HT1080 (cell line): ENCODE measurements at places on chromosomes 13 and 19. TPM values are rescaled to one million over a fixed set of nuclear protein-coding genes. Genes with fewer than 3 reads are reported as not detected.
A peak's percentile ranks its signal among the peaks of the same experiment; 100 is the strongest.

KRTDAP gene
- total RNA-seq = not detected in 2 replicates

MBD3 gene
- total RNA-seq = 186 and 194 TPM in 2 replicates

GARIN5A gene
- total RNA-seq = 0.17 and 0.37 TPM in 2 replicates

DNA sequence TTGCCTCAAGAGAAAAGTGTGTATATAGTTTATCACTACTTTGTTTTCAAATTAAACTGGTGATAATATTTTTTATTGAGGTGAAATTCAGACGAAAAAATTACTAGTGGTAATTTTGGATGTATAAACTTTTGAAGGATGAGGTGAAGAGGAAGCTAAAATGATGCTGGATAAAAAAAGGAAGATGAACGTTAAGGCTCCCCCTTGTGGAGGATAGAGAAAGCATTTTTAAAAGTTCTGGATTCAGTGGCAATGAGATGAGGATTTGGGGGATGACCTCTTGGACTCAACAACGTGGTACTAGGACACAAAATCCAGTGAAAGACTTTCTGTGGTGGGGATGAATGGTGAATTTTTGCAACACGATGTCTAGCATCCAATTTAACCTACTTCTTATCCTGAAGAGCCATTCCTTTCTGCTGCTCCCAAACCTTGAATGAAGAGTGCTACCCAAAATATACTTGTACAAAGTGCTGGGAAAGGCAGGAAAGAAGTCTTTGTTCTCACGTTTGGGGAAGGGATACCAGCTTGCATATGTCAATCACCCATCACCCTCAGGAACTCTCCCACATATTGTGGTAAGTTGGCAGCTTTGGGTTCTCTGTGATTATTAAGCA is 7.3 kb upstream of the SIGLEC5 start:
- peak; percentile 14 for DNase-seq

DNA sequence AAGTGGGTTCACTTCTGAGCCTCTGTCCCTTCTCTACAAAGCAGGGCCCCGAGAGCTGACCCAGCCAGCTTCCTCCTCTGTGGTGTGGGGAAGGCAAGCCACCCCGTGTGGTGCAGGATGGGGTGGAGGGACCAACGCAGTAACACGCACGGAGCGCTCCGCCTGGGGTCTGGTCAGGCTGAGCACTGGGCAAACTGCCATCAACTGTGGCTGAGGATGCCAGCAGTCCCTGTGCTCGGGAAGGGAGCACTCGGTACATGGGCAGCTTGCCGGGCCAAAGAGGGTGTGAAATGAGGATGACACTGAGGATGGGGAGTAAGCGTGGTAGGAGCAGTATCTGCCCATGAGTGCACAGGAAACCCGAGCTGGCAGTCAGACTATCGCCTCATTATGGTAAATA is 7.6 kb upstream of the GMIP start:
- no peak for DNase-seq

DNA sequence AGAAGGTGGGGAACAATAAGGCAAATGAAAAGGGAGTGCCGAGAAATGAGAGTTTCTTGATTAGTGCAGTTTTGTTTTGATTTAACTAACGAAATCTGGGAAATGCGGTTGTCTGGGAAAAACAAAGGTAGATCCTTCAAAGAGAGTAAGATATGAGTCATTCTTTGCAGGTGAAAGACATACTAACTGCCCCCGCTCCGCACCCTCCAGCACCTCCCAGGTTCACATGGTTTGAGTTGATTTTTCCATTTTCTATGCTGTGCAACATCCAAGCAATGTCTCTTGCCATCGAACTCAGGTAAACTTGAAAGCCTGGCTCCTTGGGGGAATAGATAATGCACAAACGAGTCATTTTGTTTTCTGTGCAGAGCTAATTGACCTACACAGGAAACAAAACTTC is 84.1 kb upstream of the KLF12 start:
- DNase-seq = no peak

DNA sequence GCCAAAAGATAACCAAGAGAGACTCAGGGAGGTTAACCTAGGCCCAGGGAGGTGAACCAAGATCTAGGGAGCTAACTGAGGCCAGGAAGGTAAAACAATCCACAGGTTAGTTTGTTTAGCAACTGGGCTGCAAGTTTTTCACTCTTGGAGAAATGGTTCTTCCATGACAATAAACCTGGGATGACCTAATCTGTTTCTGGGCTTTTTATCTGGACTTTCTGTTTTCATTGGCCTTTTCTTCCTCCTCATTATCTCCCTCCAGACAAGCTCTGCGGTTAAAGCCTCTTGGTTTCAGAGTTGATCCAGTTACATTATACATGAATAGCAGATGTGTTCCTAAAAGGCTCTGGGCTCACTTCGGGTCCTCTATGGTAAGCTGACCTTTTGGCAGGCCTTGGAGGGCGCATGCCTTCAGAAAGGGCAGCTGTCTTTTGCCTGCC is 44.2 kb downstream of the PCDH8 start:
- DNase-seq = no peak

GRCh38 chr13:78247362-78247761 is 328.7 kb upstream of the EDNRB start:
- DNase-seq = peak; percentile 4

VSTM1 gene
- 0.74 and 0.84 TPM in 2 replicates for total RNA-seq

FSD1 gene
- total RNA-seq = 9.7 and 10.0 TPM in 2 replicates

- no peak for DNase-seq
Observed at GRCh38 chr19:30529876-30530275, 157.7 kb downstream of the ZNF536 start.

DNA sequence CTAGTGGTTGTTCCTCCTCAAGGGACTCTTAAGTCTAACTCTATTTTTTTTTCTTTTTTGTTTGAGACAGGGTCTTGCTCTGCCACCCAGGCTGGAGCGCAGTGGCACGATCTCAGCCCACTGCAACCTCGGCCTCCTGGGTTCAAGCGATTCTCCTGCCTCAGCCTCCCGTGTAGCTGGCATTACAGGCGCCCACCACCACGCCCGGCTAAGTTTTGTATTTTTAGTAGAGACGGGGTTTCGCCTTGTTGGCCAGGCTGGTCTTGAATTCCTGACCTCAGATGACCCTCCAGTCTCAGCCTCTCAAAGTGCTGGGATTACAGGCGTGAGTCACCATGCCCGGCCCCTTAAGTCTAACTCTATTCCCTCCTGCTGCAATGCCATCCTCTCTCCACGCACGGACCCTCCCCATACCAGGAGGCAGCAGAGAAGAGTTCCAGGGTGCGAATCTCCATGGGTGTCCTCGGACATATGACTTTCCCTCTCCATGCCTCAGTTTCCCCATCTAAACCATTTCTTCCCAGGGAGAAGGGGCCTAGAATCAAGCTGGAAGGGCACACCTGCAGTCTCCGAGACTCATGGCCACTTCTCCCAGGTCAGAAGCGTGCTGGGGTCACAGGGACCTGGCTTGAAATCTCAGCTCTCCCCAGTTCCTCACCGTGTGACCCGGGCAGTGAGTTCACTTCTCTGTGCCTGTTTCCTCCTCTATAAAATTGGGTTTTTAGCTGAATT is 6.0 kb upstream of the BCL3 start:
- DNase-seq = peak; percentile 66

DNA sequence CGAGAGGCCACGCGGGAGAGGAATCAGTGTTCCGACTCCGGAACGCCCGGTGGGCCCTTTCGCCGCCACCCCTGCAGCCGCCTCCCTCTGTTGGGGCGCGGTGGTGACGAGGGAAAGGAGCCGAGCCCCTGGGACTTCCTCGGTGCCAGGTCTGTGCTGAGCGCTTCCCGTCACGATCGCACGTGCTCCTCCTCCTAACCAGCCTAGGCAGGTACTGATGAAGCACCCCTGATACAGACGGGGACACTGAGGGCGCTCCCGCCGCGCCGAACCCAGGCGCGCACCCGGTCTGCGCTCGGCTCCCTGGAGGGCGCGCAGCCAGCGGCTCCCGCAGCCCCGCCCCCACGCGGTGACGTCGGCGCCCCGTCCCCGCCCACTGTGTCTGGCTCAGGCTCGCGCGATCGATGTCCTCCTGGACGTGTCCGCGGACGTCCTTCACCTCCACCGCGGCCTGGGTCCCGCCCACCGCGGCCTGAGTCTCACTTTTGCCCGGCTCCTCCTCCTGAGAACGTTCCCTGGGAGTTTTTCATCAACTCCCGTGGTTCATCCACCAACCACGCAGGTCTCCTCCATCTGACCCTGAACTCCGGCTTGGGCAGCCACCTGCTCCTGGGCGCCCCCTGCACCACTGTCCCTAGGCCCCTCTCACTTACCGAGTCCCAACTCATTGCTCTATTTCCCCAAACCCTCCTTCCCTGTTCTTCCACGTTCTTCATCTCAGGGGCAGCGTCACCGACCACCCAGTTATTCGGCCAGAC is 2.6 kb upstream of the KLK15 start:
- DNase-seq = peak; percentile 48

FUT2 gene
- not detected in 2 replicates for total RNA-seq

DNA sequence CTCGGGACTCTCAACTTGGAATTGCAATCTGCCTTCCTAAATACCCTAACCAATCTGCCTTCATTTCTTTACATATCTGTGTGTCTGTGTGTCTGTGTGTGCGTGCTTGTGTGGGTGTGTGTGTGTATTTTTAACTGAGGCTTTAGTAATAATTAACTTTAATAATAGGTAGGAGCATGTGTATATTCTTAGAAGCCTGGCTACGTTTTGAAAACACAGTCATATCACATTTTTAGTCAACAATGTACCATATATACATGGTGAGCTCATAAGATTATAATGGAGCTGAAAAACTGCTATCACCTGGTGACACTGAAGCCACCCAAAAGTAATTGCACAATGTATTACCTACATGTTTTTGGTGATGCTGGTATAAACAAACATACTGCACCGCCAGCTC is 65.4 kb upstream of the ATXN8OS start:
- no peak for DNase-seq

KLK4 gene
- total RNA-seq = not detected in 2 replicates

- no peak for DNase-seq
Observed at GRCh38 chr13:37945651-37946575, 76.3 kb upstream of the TRPC4 start.

TMEM143 gene
- total RNA-seq = 5.1 and 6.1 TPM in 2 replicates

DNA sequence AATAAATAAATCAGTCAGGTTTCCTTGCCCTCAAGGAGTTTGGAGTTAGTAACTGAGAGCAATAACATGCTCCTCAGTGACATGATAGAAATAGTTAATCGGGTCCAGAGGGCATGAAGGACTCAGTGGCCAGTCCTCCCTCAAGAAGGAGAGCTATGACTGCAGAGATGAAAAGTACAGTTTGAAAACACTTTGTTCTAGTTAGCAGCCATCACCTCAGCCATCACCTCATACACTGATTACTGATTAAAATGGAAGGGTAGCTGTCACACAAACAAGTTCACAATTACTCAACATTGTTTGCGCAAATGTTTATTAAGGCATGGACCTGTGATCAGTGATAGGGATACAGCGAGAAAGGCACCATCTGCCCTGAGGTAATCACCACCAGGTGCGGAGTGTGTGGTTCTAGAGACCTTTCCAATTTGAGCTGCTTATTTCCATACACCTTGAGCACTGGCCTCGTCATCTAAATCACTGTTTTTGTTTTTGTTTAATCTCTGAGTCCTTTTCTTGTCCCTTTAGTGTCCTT is 85.3 kb upstream of the RAP2A start:
- no peak for DNase-seq

SLC15A1 gene
- not detected in 2 replicates for total RNA-seq

MEIS3 gene
- total RNA-seq = 3.2 and 6.3 TPM in 2 replicates

DNA sequence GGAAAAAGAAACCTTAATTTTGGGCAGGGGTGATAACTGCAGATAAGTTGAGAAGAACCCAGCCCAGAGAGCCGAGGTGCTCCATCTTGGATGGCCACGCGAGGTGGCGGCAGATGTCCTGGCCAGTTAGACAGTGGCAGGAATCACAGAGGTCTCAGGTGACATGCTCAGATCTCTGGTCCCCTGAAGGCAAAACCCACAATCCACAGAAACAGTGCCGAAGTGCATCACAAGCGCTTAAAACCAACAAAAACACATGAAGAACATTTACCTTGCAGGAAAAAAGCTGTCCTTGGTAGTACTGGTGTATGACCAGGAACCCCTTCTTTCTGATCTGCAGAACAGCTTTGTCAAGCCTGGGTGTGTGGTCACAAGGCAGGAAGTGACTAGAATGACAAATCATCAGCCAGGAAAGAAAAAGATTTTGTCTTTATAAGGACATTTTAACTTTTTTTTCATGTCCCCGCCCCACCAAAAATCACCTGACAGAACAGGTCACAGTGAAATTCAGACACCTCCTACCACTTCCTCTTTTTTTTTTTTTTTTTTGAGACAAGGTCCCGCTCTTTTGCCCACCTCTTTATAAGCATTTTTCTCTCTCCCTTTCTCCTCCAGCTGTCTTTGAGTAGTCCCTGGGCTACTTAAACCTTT is at the start of gene LCP1:
TSS of gene LCP1 (minus strand) at position 338 of the 651 bp plus-strand sequence. CDS start 22,515 bp downstream, outside the sequence.
- DNase-seq = peak; percentile 96

- no peak for DNase-seq
Observed at GRCh38 chr13:50995854-50996253, 86.3 kb downstream of the RNASEH2B start.

DNA sequence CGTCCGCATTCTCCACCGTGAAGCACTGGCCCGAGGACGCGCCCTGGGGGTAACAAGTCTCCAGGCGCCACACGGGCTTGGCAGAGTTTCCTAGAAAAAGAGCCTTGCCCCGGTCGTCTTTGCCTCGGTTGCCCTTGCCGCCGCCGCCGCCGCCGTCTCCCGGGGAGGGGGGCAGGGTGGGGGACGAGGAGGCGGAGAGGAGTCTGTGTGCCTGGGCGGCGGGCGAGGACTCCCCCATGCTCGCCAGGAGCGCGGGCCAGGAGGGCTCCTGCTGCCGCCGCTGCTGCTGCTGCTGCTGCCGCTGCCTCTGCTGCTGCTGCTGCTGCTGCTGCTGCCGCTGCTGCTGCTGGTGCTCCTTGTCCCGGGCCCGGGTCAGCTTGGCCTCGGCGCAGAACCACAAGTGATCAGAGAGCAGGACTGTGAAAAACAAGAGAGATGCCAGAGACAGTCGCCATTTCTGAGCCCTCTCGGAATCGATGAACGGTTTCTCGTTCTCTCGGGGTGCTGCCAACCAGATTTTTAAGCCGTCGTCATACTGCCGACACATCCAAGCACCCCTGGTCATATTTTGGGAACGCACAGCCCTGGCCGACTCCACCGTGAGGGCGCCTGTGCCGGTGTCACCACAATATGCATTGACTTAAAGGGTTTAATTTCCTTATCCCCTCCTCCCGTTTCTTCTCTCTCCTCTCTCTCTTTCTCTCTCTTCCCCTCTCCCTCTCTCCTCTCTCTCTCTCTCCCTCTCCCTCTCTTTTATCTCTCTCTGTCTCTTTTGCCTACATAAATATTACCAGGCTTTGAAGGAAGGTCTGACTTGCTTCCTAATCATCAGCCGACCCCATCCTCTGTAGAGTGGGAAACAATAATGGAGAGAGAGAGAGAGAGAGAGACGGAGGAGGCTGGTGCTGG is 349.1 kb downstream of the LIG4 start:
- DNase-seq = peak; percentile 37

DNA sequence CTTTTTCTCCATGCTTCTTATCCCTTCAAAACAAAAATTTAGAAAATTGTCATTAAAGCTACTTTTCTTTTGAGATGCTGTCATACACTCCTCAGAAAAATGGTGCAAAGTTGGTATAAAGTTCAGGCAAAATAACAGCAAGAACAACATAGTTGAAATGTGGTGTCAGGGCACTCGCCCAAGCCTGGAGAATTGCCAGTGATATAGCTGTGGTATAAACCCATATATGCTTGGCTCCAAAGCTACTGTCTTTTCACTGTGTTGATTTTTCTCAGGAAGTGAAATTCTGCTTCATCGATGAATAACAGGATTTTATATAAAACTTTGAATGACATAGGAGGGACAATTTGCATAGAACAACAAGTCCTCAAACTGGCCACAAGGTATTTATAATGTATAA is 2532.9 kb downstream of the PCDH9 start:
- DNase-seq = no peak

KCNK6 gene
- 0.94 and 1.9 TPM in 2 replicates for total RNA-seq
